Stimulated activated CD4-positive, alpha-beta T cell treated with anti-CD3 and anti-CD28 coated beads, Interleukin-1b, Interleukin-23, amount 100 ng/mL, for 1 hour (primary cell): ENCODE measurements at places on chromosomes 16 and 17.
A peak's percentile ranks its signal among the peaks of the same experiment; 100 is the strongest.

- DNase-seq = no peak
Observed at GRCh38 chr17:19897903-19898302, 30.2 kb upstream of the ULK2 start.

- DNase-seq = no peak
Observed at GRCh38 chr17:76462556-76463290, 4.7 kb upstream of the AANAT start.

DNA sequence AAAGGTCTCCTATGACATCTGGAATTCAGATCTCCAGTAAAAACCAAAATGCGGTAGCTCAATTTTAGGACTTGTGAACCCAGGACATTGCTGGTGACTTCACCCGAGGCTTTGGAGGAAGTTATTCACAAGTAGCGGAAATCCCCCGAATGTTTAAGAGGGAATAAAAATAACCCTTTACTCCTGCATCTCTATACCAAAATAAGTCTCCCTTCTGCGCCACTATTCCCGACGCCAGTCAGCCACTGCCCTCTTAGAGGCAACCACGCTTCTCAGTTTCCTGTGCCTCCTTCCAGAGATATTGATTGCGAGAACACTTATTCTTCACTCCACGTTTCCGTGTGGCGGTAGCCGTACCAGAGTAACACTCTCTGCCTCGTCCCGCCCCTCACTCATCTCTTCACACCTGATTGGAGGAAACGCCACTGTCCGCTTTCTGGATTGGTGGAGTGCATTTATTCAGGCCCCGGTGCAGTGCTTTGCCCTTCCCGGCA, 27.4 kb downstream of the EMP2 start:
- peak; percentile 9 for DNase-seq

DNA sequence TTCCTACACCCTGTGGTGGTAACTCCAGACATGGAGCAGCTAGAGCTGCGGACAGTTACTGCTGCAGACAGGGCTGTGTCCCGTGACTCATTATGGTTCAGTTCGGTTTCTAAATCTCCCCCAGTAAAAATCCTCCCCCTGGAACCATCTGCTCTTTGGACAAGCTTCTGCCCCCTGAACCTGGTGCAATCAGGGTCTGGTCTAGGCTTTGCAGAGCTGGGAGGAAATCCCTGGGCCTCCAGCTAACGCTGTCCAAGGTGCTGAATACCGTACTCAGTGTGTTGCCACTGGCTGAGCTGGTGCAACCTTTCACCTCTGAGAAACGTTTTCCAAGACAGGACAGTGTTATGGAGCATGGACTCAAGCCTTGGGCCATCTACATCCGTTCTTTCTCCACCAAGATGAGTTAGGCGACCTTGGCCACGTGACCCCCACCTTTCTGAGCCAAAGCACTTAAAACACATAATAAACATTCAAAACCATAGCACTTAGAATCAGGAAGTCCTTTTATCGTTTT, 142.0 kb downstream of the CPPED1 start:
- no peak for DNase-seq

GRCh38 chr16:12054868-12055267, 78.3 kb downstream of the SNX29 start:
- DNase-seq = no peak

- no peak for DNase-seq
Observed at GRCh38 chr16:78271981-78272380, 172.5 kb downstream of the WWOX start.

GRCh38 chr17:2151358-2152033, 96.6 kb downstream of the HIC1 start:
- DNase-seq = no peak

- DNase-seq = no peak
Observed at GRCh38 chr17:62140836-62141235, 75.8 kb upstream of the MED13 start.

- no peak for DNase-seq
Observed at GRCh38 chr16:19118938-19119431, 5.2 kb downstream of the ITPRIPL2 start.

- DNase-seq = no peak
Observed at GRCh38 chr16:57184887-57185445, 873 bp downstream of the PSME3IP1 start.

GRCh38 chr17:34248511-34249024, 6.5 kb upstream of the CCL2 start:
- no peak for DNase-seq

DNA sequence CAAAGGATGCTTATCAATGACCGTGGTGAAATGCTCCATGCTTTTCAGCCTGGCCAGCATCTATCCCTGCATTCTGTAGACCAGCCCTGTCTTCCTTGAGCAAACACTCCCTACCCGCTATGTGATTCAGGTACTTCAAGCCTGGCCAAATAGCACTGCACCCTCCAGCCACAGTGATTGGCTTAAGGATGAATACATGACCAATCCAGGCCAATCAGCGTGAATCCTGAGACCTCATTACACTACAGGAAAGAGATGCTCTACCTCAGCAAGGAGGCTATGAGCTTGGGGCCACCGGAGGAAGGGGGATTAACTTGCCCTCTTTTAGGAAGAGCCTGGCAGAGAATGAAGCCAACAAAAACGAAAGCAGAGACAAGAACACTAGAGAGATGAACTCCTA, 162.5 kb downstream of the ZNF423 start:
- DNase-seq = no peak

- no peak for DNase-seq
Observed at GRCh38 chr17:10793816-10794215, 10.1 kb downstream of the TMEM238L start.

DNA sequence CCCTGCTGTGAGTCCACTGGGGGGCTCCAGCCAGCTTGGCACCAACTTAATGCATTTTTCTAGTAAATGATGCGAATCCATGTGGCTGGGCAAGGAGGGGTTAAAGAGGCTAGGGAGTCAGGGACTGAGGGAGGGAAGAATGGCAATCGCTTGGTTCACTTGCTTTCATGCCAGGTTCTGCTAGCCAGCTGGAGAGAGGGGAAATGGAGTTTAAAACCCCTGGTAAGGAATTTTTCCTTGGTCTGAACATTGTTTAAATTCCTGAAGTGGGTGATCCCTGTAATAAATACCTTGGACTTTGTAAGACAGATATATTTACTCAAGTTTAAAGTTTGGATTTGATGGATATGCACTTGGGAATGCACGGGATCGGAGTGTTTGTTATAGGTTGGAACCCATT, 22.8 kb downstream of the ANKFN1 start:
- DNase-seq = no peak

DNA sequence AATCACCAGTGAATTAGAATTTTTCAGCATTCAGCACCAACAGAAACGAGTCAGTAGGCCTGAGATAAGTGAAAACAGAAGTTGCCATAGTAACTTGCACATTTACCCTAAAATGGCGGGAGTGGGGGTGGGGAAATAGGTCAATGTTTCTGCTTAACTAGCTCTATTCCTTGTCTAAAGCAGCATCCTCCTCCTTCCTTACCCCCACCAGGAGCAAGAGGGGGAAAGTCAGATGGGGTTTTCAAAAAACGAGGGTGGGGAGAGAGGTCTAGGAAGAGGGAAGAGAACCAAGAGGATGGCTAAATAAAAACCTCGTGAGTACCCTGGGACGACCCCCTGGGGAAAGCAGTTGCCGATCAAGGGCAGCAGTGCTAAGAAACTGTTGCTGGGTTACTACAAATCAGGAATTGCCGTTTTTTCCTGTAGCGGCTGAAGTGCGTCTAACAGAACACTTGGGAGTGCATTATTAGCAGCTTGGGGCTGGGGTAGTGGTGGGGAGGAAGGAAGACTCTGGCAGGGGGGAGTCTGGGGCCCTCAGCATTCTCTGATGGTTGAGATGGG, 34.4 kb upstream of the MNT start:
- DNase-seq = no peak

DNA sequence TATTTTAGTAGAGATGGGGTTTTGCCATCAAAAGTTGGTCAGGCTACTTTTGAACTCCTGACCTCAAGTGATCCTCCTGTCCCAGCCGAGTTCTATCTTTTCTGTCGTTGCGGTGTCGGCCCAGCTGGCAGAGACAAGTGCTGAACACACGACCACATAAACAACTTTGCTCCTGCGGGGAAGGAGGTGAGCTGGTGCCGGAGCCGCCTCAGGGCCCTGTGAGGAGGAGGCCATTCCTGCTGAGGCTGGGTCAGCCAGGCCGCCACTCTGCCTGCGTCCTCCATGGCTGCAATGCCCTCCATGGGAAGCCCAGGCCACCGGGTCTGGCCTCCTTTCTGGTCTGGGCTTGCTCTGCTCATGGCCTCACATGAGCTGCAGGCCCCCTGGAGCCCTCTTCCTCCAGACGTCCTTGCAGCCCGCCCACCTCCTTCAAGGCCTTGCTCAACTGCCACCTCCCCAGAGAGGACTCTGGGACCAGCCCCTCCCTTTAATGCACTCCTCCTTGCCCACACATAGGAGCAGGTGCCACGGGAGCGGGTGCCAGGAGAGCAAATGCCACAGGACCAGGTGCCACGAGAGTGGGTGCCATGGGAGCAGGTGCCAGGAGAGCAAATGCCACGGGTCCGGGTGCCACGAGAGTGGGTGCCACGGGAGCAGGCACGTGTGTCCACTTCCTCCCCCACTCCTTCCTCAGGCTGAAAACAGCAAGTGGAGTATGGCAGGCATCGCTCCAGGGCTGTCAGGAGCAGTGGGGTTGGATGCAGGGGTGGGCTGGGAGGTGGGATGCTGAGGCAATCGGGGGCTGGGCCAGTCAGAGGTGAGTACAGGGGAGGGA, 28.4 kb upstream of the CBFA2T3 start:
- DNase-seq = no peak

- DNase-seq = no peak
Observed at GRCh38 chr16:66069587-66069986, 296.9 kb upstream of the CDH5 start.

- DNase-seq = no peak
Observed at GRCh38 chr16:12348733-12349704, 372.5 kb downstream of the SNX29 start.

- DNase-seq = no peak
Observed at GRCh38 chr17:17824119-17824782, 12.5 kb downstream of the SREBF1 start.

DNA sequence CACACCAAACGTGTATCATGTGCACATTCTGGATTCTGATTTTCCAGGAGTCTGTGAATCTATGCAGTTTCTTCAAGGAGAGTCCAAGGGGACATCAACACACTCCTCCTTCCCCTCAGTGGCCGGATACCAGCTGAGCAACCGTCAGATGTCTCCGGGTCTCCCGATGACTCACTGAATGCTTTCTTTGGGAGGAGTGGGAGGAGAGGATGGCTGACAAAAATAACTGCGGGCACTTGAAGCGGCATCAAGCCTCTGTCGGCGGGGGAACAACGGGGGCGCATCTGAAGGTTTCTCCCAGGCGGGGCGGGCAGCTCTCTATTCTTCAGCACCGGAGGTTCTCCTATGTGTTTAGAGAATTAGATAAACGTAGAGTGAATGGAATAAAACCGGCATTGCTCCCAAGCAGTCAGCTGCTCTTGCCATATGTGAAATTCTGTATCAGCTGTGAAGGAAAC, 24.6 kb upstream of the LRRC75A start:
- DNase-seq = no peak

DNA sequence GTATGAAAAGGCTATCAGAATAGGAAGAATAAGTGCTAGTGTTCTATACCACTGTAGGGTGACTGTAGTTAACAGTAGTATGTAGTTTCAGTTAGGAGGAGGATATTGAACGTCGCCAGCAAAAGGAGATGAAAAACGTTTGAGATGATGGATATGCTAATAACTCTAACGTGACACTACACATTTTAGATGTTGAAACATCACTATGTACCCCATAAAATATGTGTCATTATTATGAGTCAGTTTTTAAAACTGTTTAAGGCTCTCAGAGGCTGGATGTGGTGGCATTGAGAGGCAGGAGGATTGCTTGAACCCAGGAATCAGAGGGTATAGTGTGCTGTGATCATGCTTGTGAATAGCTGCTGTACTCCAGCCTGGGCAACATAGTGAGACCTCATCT, 31.8 kb downstream of the UBN1 start:
- no peak for DNase-seq

DNA sequence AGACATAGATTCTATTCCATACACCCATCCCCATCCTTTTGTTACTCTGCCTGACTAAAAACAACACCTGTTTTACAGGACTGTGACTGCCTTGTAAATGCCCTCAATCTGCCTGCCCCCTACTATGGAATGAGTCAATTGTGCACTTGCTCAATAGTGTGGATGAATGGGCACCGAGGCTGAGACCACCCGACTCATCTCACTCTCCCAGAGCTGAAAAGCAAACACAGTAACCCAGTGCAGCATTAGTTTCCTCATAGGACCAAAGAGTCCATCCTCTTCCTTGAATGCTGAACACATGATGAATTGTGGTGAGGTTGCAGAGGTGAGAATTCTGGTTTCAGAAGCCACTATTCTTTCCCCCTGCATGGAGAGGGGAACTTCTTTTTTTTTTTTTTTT, 233.7 kb downstream of the ZFHX3 start:
- DNase-seq = no peak

- no peak for DNase-seq
Observed at GRCh38 chr17:82021107-82021899, 1.4 kb downstream of the CENPX start.

- DNase-seq = no peak
Observed at GRCh38 chr17:62090868-62091267, 25.8 kb upstream of the MED13 start.

DNA sequence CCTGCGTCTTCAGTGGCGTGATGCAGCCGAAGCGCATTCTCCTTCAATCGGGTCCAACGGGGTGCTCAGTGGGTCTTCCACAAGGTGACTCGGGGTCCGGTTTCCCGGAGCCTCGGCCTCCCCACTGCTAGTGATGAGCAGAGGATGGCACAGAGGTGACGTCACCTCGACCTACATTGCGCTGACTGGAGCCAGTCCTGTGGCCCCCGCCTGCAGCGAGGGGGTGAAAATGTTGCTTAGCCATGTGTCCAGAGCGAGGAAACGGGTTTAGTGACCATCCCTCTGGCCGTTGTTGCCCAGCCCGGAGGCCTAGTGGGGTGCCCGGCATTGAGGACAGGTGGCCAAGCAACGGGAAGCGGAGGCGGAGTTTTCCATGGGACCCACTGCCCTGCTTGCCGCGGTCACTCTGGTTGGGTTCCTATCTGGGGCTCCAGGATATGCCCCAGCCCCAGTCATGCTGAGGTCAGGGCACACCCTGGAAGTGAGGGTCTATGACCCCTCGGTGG, 190.6 kb upstream of the CIBAR2 start:
- DNase-seq = no peak
